ENCODE measurements at places on chromosomes 3 and 15.

DNA sequence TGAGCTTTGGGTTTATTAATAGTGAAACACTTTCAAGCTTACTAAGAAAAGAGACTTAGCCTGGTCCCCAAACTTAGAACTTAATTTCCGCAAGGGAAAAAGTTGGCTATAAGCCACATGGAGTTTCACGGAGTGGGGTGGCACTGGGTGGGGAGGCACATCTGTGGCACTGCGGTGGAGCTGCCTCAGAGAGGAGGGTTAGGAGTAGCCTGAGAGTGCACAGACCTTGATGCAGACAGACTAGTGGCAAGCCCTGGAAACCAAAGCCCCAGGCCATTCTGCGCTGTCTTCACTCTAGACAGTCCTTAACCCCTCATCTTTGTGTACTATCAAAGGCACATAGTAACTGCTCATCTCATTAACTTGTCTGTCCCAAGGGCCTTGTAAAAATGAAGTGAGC, 22.0 kb downstream of the CXCR6 start:
- DNase-seq: no peak

DNA sequence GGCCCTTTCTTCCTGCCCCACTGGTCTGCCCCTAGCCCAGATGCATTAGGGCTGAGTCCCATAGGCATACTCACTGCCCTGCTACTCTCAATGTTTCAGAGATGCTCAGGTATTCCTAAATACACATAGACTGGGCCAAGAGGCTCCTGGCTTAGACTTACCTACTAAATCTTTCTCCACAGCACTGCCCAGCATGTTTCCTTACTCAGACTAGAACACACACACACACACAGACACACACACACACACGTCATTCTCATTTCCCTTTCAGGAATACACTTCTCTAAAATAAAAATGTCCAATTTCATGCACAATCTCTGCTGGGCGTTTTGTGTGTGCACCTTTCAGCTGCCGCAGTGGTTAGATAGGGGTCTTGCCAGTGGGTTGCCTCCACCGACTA, 175.7 kb downstream of the FAM43A start:
- no peak for DNase-seq

- DNase-seq: peak; percentile 77
Measured at GRCh38 chr3:138043266-138044029, 33.5 kb downstream of the CLDN18 start.

- no peak for DNase-seq
Measured at GRCh38 chr3:194874783-194875182, 189.1 kb downstream of the FAM43A start.

DNA sequence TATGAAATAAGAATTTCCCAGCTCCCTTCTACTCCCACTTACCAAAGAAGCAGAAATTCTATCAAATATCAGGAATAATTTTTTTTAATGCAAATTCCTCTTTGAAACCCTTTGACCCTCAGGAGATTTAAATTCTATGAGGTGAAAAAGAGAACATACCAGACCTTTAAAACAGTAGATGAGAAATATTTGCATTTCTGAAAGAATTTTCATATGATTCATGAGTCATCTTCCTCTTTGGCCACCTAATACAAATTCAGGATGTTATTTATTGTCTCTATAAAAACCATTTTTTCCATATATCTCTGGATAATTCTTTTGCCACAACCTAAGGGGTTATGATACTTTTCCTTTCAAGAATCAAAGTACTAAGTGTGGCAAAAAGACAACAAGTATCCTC, 67.3 kb upstream of the ST3GAL6 start:
- peak; percentile 16 for DNase-seq

- no peak for DNase-seq
Measured at GRCh38 chr3:50242851-50243542, 7.0 kb downstream of the GNAI2 start.

DNA sequence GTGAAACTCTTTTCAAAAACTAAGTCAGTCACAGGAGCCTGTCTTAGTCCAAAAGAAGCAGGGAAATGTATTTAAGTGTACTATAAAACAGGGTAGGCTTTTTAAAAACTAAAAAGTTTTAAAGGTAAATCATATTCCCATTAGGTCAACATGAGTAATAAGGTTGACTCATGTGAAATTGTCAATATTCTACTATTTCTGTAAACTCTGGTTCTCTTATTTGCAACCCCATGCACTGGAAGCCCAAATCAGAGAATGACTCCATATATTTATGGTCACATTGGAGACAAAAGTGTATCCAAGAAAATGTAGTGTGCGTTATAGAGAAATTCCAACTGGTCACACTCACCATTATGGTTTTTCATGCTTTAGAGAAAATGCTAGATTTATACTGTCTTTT, 600.3 kb upstream of the TGFBR2 start:
- DNase-seq: no peak

DNA sequence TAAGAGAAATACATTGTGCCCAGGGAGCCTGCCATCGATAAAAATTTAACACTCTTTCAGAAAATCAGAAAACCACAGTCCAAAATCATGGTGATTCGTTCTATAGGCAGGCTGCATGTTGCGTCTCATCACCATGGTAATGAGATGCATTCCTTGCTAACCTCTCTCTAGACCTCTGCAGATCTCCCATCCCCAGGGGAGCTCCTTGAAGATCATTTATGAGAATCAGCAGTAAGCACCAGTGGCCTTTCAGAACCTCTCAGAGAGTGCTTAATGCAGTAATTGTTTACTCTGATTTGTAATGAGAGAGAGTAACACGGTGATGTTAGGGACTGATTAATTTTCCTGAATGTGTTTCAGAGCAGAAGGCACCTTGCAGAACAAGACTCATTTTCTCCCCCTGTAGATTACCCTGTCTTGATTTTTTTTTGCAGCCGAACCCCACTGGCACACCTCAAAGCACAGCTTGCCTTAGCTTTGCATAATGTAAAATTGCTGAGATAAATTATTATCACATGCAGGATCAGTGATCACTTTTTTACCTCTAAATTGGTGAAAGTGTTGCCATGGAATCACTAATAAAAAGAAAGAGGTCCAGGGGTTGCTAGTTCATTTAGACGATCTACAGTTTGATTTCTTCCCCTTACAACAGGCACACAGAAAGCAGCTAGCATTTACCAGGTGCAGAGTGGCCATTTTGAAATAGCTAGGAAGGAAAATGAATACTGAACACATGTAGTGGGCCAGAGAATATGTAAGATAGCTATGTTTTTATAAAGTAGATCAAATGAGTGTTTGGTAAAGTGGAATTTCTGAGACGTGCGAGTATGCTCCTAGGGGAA, 98.9 kb upstream of the CHL1 start:
- DNase-seq: no peak

DNA sequence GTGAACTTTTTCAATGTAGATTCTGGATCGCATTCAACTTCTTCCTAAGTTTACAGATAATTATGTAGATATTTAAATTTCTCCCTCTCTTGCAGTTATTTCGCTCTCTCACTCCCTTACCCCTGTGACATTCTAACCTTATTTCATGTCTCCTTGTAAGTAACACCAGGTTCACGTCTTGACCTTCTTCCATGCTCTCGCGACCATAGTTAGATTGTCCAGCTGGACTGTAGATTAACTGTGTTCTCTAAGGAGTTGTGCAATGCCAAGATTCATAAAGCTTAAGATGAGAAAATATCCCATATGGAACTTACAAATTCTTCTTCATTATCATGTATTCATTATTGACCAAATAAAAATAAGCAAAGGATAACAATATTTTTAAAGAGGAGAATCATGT, 430.5 kb downstream of the GABRG3 start:
- no peak for DNase-seq

DNA sequence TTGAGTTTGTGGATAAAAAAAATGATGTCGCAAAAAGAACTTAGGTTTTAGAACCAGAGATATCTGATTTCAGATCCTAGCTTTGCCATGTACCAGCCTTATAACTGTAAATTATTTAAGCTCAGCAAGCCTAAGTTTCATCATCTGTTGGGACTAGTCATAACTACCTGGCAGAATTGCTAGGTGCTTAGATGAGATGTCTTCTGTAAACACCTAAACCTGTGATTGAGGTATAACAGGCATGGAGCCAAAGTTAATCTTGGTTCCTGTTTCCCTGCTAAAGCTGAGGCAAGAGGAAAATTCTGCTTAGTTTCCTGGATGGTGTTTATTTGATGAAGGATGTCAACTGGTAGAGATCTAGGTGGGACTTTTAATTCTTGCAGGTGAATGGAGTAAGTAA, 331.3 kb upstream of the RBMS3 start:
- DNase-seq: no peak

- peak; percentile 91 for DNase-seq
Measured at GRCh38 chr3:10010878-10011465, 15.3 kb upstream of the FANCD2 start.

DNA sequence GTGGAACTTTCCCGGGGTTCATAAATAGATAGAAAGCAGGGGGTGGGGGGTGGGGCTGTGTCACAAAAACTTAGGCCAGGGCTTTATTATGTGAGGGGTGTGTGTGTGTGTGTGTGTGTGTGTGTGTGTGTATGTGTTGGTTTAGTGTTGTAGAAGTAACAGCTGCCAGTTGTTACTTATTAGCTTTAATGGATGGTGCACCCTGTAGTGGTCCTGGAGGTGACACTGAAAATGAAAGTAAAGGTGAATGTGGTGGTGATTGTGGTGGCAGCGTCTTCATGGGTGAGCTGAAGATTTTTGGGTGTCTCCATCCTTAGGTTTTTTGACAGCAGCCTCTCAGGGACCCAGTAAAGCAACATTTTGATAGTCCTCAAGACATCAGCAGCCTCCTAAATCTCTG, 449.9 kb downstream of the PDCD6IP start:
- no peak for DNase-seq

DNA sequence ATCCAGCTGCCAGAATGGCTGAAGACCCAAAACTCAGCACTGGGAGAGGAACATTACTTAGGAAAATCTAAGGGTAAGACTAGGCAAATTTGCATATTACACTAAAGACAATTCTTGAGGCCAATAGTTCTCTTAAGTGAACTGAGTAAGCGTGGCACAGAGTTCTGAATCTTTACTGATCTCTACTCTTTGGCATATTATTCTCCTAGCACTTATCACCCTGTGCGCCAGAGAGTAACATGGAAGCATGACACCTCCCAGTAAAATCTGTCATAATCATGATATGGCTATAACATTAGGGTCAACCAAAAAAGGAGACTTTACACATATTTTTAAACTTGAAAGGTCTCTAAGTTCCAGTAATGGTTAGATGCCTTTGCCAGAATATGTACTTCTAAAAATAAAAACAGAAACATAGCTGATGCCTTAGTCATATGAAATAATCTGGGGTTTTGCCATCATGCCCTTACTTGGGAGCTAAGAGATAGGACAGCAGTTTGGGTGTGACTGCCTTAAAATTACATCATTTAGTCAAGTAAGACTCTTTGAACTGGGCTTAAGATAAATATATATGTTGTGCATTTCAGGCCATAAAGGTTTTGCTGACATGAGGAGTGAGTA, 290.5 kb downstream of the PLCL2 start:
- peak; percentile 75 for DNase-seq

- DNase-seq: peak; percentile 63
Measured at GRCh38 chr3:132034486-132035464, at the start of gene CPNE4. TSS of gene CPNE4 (minus strand) at chr3:132035014.

GRCh38 chr15:88504445-88504844, 36.9 kb downstream of the MRPS11 start:
- DNase-seq: no peak

- no peak for DNase-seq
Measured at GRCh38 chr15:73901126-73901810, 25.0 kb upstream of the LOXL1 start.

All from HFFc6 (cell line).